ENCODE measurements at places on chromosomes 16 and 17. TPM values are rescaled to one million over a fixed set of nuclear protein-coding genes. Genes with fewer than 3 reads are reported as not detected.

The GUCY2D gene
- not detected for polyA plus RNA-seq

The TEKT1 gene
- 0.29 TPM for polyA plus RNA-seq

The KRTAP4-4 gene
- polyA plus RNA-seq: not detected

The CACNG3 gene
- 13.6 TPM for polyA plus RNA-seq

The CDH5 gene
- polyA plus RNA-seq: 16.9 TPM

The ADAM11 gene
- 5.5 TPM for polyA plus RNA-seq

The KRTAP2-1 gene
- not detected for polyA plus RNA-seq

The HSF5 gene
- polyA plus RNA-seq: not detected

The METTL26 gene
- polyA plus RNA-seq: 191 TPM

The AHSP gene
- not detected for polyA plus RNA-seq

The CES1 gene
- 1.5 TPM for polyA plus RNA-seq

The NLGN2 gene
- polyA plus RNA-seq: 53.9 TPM

The MRPL12 gene
- polyA plus RNA-seq: 91.5 TPM

The SLC38A8 gene
- polyA plus RNA-seq: 4.1 TPM

The SRCIN1 gene
- polyA plus RNA-seq: 42.9 TPM

The ARHGAP23 gene
- 59.0 TPM for polyA plus RNA-seq

The ICAM2 gene
- polyA plus RNA-seq: 25.2 TPM

The TANC2 gene
- polyA plus RNA-seq: 22.4 TPM

The CHRNE gene
- 1.5 TPM for polyA plus RNA-seq

The CAVIN1 gene
- polyA plus RNA-seq: 36.9 TPM

The OR3A1 gene
- not detected for polyA plus RNA-seq

The KCNJ2 gene
- polyA plus RNA-seq: 1.2 TPM

The ADCY9 gene
- polyA plus RNA-seq: 11.1 TPM

The DUXB gene
- not detected for polyA plus RNA-seq

The OR1D2 gene
- polyA plus RNA-seq: not detected

The TBC1D26 gene
- not detected for polyA plus RNA-seq

The CFAP52 gene
- polyA plus RNA-seq: 0.49 TPM

The STX8 gene
- 105 TPM for polyA plus RNA-seq

The HAS3 gene
- 6.5 TPM for polyA plus RNA-seq

The AIPL1 gene
- not detected for polyA plus RNA-seq

The SRL gene
- polyA plus RNA-seq: 3.7 TPM

The ZFHX3 gene
- polyA plus RNA-seq: 7.6 TPM

The TBC1D3K gene
- polyA plus RNA-seq: not detected

The ZNF423 gene
- 32.7 TPM for polyA plus RNA-seq

The KRT39 gene
- not detected for polyA plus RNA-seq

Data from brain (organoid and tissue), 16 donors.